ENCODE measurements at places on chromosomes 7 and 10.

DNA sequence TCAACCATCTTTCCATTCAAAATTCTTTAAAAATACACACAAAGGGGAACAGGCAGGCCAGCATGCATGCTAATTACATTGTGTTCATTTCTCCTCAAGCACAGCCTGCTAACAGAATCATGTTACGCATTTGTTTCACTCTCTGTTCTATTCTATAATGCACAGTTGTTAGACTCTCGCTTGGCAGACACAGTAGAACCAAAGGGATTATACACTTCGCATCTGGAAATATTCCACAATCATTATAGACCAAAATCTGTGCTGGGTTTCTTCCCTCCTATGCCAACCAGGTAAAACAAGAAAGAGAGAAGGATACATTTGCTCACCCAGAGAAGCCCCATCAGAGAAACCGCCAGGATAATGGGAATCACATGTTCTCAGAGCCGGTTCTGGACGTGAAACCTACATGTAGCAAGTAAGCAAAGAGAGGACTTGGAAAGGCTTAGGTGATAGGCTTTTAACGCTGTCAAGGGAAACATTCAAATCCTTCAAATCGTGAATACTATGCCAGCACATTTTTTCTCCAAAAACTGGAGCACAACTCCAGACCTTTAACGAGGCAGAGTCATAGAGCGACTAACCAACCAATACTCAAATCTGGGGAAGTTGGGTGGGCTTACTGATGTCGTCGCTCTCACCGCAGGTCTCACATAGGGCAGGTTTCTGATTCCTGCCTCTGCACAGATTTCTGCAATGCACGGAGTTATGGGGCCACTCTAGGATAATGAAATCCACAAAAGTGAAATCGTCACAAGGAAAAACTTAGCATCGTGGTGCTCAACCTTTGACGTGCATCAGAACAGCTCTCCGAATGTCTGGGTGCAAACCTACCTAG lies 380.5 kb upstream of the AUTS2 start:
- no peak for DNase-seq

GRCh38 chr10:129967579-129968019 lies 3.5 kb upstream of the EBF3 start:
- DNase-seq, result no peak

DNA sequence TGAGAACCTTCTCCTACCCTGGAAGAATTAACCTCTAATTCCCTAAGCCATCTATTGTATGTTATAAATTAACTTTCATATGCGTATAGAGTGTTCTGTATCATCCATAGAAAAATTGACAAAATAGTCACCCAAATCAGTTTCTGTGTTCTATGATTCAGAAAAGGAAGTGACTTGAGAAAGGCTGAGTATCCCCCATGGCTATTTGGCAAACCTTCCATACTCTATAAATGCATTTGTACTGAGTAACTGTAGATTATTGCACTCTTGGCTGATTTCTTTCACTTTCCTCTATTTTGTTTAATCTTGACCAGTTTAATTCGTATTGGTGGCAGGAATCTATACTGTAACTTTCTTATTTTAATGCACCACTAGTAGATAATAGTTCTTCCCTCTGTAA lies 182.2 kb downstream of the HTR7 start:
- no peak for DNase-seq

GRCh38 chr7:106542550-106543220 lies 118.3 kb downstream of the CCDC71L start:
- DNase-seq, result no peak

GRCh38 chr10:53108317-53108934 lies 335.8 kb upstream of the MBL2 start:
- DNase-seq, result no peak

DNA sequence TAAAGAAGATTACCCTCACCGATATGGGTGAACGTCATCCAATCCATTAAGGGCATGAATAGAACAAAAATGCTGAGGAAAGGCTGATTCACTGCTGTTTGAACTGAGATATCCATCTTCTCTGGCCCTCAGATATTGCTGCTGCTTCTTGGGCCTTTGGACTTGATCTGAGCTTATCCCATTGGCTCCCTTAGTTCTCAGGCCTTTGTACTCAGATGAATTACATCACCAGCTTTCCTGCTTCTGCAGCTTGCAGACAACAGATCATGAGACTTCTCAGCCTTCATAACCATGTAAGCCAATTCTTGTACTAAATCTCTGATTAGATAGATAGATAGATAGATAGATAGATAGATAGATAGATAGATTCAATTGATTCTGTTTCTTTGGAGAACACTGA lies 40.2 kb downstream of the CYCS start:
- DNase-seq, result no peak

DNA sequence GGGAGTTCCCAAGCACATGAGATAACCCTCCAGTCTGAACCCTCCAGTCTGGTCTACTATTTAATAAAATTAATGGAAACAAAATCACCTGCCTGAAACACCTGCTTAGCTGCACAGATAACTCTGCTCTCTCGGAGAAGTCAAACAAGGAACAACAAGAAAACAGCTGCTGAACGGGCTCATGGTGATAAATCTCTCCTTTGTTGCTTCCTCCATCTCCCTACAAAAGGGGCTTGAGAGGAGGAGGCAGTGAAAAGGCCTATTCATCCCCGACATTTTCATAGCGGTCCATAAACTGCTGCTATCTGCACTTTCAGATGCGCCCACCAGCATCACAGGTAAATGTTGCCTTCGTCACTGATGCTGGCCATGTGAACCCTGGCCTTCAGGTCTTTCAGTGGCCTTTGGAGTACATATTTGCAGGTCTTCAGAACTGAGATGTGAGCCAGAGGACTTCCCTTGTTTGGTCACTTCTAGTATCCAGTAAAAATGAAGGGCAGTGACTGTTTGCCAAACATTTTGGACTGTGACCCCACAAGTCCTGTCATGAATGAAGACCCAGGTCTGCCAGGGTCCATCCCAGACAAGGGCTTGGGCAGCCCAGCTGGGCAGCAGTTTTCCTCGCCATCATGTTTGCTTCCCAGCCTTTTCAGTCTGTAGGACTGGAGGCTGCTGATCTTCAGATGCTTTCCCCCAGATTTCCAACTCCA lies 15.9 kb downstream of the FKBP6 start:
- DNase-seq, result no peak

GRCh38 chr7:143046426-143046851 lies 5.7 kb upstream of the OR6V1 start:
- DNase-seq, result no peak

DNA sequence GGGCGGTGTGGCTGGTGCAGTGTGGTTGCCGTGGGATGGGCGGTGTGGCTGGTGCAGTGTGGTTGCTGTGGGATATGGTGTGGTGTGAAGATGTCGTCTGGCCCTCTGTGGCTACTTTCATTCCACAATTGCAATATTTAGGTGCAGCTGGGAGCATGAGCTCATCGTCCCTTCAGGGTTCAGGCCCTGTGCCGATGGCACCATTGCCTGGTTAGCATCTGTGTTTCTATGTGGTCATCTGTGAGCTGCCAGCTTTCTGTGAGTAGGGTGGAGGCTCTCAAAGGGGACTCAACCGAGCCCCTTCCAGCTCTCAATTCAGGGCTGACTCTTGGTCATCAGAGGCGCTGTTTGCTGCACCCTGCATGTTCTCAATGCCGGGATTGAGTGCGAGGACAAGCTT lies 3.6 kb downstream of the ADGRA1 start:
- DNase-seq, result no peak

- no peak for DNase-seq
Measured at GRCh38 chr7:122304996-122305421, 459 bp upstream of the FEZF1 start.

DNA sequence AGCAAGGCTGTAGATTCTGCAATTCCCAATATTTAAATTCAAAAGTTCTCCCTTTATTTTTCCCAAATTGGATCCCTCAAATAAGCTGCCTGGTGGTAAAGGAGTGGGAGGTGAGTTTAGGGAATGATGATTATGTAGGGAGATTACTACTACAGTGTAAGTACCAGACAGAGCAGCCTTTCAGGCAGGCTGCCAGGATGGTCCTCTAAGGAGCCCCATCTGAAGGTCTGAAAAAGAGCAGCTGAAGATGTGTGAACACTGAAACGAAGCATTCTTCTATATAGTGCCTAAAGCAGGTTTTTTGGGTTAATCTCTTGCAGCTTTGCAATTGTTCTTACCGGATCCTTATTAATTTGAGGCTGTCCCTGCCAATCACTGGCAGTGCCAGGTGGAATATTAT lies 84.7 kb downstream of the CREB5 start:
- DNase-seq, result no peak

DNA sequence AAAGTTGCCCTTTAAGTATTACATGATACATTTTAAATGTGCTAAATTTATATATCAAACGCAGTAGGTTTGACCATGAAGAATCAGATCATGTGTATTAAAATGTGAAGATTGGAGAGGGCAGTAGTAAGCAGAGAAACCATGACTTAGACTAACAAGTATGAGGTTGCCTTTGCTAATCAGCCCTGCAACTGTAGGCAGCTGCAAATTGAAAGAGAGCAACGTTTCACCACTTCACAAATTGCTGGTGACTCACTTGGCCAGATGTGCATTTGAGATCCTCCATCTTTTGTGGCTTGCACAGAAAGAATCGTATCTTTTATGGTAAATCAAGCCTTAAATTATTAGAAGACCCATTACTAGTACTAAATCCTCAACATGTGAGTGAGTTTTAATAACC lies 10.1 kb upstream of the SEMA3A start:
- DNase-seq, result no peak

Measured in SIG-M5 (cell line).